ENCODE measurements at places on chromosomes 7 and 10.

GRCh38 chr10:1257274-1257673 is 201.1 kb downstream of the WDR37 start:
- DNase-seq: no peak

DNA sequence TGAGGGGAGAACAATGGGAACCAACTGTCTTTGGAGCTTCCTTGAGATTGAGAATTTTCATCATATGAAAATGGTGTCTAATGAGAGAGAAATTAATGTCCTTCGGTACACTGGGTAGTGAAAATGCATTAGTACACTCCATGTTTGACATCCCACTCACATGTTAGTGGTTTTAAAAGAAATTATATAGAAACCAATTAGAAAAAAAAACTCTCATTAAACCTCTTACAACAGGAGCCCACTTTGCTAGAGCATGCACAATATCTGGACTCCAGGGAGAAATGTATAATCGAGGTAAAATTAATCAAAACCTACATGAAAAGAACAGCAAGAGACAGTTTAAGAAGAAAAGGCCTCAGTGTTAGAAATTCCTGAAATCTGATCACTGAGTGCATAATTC is 79.2 kb upstream of the KCNIP2 start:
- DNase-seq: no peak

- DNase-seq: no peak
Measured at GRCh38 chr7:137992104-137992549, 9.8 kb downstream of the CREB3L2 start.

DNA sequence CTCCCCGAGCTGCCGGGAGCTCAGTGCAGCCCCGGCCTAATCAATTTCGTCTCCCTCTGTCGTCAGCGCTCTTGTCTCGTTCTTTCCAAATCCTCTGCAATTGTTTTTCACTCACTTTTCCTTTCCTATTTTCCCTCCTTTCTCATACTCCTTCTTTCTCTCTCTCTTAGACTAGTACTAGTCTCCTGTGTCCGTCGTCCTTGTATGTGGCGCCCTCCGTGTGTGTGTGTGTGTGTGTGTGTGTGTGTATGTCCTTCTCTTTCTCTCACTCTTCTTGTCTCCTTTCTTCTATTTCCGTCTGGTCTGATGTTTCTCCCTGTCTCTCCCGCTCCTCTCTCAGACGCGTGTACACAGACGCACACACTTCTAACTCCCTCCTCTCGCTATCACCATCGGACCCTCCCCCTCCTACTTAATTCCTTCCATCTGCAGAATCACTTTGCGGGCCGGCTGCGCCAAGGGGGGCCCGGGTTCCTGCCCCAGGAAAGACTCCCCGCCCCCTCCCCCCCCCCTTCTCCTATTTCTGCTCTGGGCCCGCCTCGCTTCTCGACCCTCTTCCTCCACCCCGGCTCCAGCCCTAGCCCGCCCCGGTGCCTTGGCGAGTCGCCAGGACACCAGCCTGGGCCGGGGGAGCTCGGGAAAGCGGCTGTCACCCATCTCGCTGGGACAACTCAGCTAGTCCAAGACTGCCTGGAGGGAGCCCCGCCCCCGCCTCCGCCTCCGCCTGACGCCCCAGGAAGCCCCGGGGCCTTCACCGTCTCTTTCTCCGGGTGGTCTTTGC is 743 bp upstream of the ZCCHC24 start:
- no peak for DNase-seq

DNA sequence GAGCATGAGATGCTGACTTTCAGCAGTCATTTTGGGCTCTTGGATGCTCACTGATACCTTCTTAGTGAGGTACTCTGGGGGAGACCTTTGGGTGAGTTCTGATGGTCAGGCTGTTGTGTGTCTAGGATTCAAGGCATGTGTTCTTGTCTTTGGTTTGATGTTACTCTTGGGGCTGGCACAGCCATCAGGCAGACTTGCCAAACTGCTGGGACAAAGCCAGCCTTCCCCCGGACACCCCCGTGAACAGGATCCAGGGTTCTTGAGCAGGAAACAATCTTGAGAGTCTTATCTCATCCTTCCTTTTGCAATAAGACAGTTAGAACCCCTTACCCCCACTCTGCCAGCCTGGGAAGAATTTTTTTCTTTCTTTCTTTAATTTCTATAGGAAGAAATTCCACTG is 42.2 kb downstream of the SUFU start:
- DNase-seq: no peak

GRCh38 chr10:52779541-52780390 is 7.2 kb upstream of the MBL2 start:
- no peak for DNase-seq

DNA sequence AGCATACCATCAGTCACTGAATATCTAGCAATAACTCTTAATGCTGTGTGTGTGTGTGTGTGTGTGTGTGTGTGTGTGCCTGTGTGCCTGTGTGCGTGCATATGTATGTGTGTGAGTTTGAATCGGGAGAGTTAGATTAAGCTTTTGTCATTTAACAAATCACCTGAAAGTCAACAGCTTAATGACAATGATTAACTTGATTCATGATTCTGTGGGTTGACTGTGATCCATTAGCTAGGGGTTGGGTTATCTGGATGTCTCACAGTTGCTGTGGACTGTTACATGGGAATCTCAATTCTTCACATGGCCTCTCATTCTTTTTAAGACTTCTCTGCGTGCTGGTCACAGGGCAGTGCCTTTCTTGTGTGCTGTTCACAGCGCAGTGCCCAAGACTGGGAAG is 639.0 kb upstream of the SORCS1 start:
- DNase-seq: no peak

- DNase-seq: no peak
Measured at GRCh38 chr7:150959081-150959480, 19.0 kb downstream of the KCNH2 start.

DNA sequence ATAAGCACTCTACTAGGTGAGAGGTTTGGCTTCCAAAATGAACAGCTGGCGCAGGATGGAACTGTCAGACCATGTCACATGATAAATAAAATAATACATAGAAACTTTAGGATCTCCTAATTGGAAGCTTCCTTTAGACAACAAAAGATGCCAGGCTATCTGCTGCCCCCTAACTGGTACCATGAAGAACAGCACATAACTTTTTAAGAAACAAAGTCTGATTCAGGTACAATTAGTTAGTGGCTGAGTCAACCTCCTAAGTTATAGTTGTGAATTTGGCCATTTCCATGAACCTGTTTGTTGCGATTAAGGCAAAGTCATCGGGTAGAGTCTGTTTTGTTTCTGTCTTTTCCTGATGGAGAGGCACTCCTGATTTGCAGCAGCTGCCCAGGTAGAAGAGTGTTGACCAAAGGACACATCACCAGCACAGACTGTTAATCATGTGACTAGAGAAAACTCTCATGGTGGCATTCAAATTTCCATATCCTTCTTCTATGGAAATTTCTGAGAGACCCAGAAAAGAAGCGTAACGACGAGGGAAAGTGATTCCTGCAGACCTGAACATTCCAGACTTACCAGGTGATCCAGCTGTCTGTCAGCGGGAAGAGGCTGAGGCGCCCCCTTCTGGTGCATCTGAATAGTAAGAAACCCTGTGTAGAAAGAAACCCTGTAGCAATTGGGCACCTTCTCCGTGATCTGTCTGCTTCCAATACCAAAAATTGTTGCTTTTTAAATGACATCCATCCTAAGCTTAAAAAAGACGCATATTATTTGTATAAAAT is 8.6 kb upstream of the INHBA start:
- DNase-seq: no peak

DNA sequence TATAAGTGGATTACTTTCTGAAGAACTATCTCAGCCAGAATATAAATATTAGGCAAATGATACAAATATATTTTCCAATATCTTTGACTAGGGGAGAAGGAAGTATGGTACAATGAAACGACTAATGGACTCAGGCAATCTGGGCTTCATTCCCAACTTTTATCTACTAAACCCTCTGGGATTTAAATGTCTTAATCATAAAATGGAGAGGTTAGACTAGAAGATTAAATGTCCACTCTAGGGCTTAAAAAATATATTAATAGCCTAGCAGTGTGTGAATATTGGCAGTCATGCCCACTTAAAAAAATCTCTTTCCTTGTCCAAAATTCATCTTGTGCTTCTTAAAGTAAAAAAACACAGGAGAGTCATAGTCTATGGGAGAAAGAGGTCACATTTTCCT is 98.3 kb downstream of the CTTNBP2 start:
- no peak for DNase-seq

GRCh38 chr10:128657548-128657947 is 531.3 kb upstream of the MKI67 start:
- DNase-seq: no peak

DNA sequence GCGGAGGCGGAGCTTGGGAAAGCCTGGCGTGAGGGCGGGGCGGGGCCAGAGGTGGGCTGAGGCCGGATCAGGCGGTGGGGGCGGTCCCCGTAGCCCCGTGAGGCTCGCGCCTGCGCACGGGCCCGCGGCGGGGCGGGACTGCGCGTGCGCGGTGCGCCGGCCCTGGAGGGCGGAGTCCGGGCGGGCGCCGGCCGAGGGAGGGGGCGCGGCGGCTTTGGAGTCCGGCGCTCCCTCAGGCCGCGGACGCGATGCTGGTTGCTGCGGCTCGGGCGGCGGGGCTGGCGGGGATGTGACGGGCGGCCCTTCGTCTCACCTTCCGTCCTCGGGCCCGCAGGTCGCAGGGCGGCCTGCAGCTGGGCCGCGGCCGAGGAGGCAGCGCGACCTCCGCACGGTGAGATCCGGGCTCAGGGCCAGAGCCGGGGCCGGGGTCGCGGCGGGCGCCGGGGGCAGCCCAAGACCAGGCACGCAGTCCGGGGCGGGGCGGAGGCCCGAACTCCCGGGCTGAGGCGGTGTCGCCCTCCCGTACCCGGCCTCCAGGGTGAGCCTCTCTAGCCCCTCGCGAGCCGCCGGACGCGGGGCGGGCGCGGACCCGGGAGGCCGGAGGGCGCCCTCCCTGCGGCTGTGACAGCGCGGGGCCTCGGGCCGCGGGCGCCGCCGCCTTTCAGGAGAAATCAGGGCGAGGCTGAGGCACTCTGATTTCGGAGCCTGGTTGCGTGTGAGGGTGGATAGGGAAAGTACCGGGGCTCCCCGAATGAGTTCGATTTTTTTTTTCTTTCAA is at the start of gene CCSER2:
CCSER2 (plus strand) TSS at position 172 of the 778 bp plus-strand sequence. CDS start 42,464 bp downstream, outside the sequence.
- peak; percentile 91 for DNase-seq

DNA sequence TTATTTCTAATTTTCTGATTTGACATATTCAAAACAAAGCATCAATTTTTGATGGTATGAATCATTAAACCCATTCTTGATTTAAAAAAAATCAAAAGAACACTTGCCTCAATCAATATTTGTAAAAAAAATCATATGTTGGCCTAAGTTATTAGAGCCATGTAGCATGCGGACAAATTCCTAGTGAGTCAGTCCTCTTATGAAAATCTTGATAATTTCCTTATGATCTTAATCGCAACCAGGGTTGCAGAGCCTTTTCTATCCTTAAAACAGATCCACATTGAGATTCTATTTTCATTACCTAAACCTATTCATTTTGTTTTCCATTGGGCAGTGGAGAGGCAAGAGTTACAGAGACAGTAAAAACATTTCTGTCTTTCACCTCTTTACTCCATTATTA is 203.2 kb downstream of the ARL4A start:
- DNase-seq: no peak

GRCh38 chr10:100743626-100744135 is 1.7 kb upstream of the PAX2 start:
- no peak for DNase-seq

DNA sequence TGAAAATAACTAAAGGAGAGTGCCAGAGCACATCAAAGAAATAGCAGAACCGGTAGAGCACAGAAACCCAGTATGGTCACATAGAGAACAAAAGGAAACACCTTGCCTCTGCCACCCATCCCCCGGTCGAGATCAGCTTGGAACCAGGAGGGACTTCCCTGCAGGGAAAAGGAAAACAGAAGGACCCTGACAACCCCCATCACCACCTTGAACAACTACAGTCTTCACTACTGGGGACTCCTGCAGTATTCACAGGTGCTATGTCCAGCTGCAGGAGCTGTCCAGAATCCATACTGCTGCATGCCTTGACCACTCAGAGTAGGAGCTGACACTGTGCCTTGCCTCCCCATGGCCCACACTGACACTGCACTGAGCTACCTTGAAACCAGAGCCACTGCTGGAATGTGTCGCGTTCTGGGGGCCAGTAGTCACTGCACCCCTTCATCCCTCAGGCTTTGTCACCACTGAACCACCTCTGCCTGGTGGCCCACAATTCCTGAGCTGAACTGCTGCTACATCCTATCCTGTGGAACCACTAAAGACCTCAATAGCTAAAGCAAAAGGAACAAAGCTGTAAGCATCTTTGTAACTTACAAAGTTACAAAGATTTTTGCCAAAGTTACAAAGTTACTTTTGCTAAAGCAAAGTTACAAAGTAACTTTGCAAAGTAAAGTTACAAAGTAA is 66.8 kb downstream of the TRIL start:
- DNase-seq: no peak

DNA sequence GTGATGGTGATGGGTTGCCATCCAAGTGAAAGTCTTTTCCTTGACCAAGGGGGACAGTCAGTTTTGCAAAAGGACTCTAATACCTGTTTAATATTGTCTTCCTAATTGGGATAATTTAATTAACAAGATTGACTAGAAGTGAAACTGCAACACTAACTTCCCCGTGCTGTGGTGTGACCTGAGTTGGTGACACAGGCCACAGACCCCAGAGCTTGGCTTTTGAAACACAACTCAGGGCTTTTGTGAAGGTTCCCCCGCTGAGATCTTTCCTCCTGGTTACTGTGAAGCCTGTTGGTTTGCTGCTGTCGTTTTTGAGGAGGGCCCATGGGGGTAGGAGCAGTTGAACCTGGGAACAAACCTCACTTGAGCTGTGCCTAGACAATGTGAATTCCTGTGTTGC is 6.9 kb downstream of the PPIF start:
- no peak for DNase-seq

DNA sequence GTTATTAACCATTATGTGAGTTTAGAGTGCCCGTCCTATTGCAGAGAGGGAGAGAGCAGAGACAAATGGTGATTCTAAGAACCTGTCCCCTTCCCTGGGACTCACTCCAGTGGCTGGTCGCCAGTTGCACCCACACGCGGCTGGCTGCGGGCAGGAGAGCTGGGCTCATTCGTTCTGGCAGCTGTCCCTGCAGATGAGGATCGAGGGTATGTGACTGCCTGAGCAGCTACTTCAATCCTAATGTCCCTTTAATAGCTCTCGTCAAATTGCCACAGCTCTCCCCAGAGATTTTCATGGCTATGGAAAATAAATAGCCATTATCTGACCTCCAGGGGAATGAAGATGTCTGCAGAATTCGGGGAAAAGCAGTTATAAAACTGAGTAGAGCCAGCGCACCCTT is 41.6 kb downstream of the RBM28 start:
- DNase-seq: no peak

DNA sequence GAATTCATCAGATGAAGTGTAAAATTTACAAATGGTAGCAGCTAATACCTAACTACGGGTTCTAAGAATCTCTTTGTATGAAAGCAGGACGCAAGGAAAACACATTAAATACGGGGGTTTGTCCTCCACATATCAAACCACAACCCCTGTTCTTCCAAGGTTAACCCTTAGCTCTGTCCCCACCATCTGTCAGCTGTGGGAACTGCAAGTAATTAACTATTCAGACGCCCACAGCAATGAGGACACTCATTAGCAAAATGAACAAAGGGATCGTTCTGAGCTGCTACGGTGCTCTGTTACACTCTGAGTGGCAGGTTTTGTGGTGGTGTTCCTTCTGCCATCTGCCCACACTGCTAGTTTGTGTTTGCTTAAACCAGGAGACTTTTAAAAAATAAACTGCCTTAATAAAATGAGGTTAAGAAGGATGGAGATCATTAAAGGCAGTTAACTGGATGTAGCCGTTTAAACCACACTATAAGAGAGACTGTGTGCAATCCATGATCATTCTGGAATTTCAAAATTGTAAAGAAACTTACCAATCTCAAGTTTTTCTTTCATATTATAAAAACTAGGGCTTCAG is 51.4 kb downstream of the C10orf67 start:
- DNase-seq: no peak

GRCh38 chr7:12173671-12174070 is 37.4 kb upstream of the TMEM106B start:
- DNase-seq: no peak
